ENCODE measurements at places on chromosomes 3 and 15.

DNA sequence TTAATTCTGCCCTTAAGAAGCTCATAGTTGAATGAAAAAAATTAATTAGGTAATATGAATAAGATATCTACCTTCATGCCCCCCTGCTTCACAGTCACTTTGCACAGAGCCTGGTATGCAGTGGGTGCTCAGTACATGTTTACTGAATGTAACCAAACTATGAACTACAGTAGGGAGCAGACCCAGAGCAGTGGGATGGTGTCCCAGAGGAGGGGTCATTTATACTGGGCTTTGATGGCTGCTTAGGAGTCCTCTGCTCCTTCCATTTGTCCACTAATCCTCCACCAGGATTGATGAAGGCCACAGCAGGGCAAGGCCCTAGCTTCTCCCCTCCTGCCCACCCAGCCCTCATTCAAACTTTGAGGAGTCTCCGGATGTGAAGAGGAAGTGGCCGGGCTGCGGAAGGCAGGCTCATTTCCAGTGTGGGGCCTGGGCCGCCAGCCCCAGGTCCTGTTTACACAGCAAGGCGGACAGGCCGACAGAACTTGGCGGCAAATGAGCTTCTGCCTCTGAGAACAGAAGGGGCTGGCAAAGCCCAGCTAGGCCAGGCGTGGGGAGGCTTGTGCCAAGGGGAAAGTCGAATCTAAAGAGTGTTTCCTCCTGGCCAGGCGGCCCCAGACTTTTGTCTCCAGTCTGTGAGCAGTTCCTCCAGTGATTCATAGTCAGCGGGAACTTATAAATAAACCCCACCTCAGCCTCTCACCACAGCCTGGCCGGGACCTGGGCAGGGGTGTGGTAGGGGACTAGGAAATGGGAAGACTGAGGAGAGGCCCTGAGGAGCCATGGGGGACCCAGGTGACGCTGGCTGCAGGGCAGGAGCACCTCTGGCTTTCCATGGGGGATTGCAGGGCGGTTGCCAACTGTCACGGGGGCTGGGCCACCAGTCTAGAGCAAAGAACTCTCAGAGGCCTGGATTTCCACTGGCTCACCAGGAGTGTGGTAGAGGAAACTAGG, 51.6 kb upstream of the LCTL start:
- DNase-seq, result no peak

- no peak for DNase-seq
Observed at GRCh38 chr15:101038327-101039003, 119.3 kb downstream of the LRRK1 start.

DNA sequence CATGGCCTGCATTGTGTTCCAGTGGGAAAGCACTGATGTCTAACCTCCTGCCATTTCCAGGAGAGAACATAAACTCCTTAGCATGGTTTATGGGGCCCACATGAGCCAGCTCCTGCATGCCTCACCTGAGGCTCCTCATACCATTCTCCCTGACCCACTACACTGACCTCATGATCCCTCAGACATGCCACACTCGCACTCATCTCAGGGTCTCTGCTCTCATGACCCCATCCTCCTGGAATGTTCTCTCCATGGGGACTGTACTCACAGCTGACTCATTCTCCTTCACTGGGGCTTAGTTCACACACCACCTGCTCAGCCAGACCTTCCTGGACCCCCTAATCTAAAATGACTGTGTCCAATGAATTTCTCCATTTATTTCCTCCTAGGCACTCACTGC, 4.0 kb upstream of the LMCD1 start:
- no peak for DNase-seq

DNA sequence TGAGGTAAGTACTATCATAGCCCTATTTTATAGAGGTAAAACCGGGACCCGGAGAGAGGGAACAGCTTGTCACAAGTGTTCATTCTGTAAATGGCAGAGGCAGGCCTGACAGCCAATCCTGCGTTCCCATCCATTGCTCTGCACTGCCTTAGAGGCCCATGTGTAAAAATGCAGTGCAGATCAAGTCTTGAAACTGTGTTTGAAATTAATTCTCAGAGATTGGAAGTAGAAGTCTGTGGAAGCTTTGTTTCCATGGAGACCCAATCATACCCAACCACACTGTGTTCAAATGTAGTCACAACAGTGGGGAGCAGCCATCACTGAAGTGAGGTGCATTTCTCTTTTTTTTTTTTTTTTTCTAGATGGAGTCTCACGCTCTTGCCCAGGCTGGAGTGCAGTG, 13.1 kb upstream of the DNASE1L3 start:
- DNase-seq, result no peak

GRCh38 chr3:195549931-195550519, 6.9 kb upstream of the PPP1R2 start:
- peak; percentile 65 for DNase-seq

GRCh38 chr3:196837819-196838420, 29.8 kb upstream of the SENP5 start:
- peak; percentile 57 for DNase-seq

GRCh38 chr3:33091746-33092145, 5.2 kb downstream of the GLB1 start:
- no peak for DNase-seq

GRCh38 chr15:76844096-76844495, 61.0 kb downstream of the SCAPER start:
- no peak for DNase-seq

GRCh38 chr15:40894681-40895448, 615 bp downstream of the VPS18 start:
- no peak for DNase-seq

GRCh38 chr3:45309876-45310275, 78.5 kb upstream of the LARS2 start:
- no peak for DNase-seq

GRCh38 chr15:49467746-49468480, 44.9 kb downstream of the FGF7 start:
- DNase-seq, result no peak

GRCh38 chr3:132871956-132872355, 149.7 kb upstream of the NPHP3 start:
- no peak for DNase-seq

GRCh38 chr3:142588703-142589102, 7.5 kb upstream of the PLS1 start:
- no peak for DNase-seq

GRCh38 chr3:21877214-21877754, 126.3 kb upstream of the ZNF385D start:
- DNase-seq, result no peak

DNA sequence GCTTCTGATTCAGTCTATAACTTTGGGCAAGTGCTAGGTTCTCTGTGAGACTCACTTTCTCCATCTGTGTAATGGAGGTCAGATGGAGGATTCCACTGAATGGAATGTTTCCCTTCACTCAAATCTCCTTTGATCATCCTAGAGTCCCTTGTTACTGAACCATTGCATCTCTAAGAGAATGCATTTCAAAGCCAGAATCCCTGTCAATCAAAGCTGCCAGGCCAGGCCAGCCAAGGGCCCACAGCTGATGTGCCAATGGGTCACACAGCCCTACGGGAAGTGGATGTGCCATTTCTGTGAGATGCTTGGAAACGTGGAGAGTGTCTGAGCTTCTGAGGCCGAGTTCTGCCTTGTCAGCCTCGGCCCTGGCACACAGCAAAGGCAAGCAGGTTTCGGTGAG, 32.4 kb downstream of the SCN5A start:
- DNase-seq, result no peak

DNA sequence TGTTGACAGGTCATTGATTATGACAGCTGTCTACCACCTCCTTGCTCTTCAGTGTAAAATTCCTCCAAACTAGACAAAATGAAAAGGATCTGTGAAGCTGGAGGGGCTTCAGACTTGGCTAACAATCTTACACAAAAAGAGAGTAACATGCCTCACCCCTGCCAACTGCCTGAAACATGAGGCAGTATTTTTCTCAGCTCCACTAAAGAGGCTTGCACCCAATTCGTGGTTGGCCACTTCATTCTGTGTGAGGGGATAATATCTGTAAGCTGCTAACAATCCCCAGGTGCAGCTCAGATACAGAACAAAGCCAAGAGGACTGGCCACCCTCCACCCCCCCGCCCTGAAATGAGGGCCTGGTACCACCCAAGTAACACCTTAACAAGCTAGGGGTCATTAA, 2.8 kb downstream of the MB21D2 start:
- DNase-seq, result no peak

DNA sequence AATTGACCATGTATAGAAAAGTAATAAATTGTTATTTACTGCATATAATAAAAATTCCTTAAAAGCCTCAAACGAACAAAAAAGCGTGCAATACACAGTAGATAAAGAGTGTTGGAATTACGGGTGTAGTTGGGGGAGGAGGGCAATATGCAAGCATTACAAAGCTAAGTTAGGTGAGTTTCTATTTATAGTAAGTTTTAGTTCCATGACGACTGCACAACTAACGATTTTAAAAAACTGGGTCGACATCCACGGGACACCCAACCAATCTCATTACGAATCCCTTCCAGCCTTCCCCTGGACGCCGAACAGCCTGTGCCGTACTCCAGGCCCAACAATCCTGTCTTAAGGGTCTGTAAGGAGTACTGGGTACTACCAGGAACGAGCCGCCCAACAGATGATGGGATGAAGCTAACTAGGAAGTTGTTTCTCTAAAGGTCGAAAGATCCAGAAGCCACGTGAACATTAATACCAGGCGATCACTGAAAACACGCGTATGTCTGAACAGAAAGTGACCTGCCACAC, 677 bp downstream of the POLQ start:
- DNase-seq, result no peak

- DNase-seq, result no peak
Observed at GRCh38 chr3:27281671-27282150, 87.5 kb downstream of the NEK10 start.

- no peak for DNase-seq
Observed at GRCh38 chr3:29143151-29143550, 137.7 kb upstream of the RBMS3 start.

GRCh38 chr3:69951616-69952015, 47.9 kb upstream of the SAMMSON start:
- DNase-seq, result no peak

GRCh38 chr15:29570948-29571791, 251.1 kb downstream of the TJP1 start:
- no peak for DNase-seq

DNA sequence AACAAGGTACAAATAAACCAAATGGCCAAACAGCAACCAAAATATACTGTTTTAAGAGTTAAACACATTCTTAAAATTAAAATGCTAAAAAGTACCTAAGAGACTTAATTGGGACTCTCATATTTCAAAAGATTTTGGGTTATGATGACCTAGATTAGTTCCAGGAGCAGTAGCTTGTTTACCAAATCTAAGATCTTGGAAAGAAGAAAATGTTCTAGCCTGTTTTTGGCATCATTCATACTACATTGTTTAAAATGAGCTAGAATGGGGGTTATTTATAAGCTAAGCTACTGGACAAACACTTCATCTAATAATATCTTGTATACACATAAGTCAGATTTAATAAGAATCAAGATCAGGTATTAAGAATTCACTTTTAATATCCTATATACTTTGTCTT, 22.8 kb downstream of the ATOSA start:
- DNase-seq, result no peak

DNA sequence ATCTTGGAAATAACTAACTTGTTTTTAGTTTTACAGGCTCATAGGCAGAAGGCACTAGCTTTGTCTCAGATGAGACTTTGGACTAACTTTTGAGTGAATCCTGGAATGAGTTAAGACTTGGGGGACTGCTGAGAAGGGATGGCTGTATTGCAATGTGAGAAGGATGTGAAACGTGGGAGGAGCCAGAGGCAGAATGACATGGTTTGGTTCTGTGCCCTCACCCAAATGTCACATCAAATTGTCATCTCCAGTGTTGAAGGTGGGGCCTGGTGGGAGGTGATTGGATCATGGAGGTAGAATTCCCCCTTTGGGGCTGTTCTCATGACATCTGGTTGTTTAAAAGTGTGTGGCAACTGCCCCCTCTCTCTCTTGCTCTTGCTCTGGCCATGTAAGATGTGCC, 28.8 kb upstream of the CCDC50 start:
- DNase-seq, result no peak

- DNase-seq, result no peak
Observed at GRCh38 chr3:148158210-148158609, 539.5 kb upstream of the AGTR1 start.

- DNase-seq, result no peak
Observed at GRCh38 chr3:66095295-66096001, 56.7 kb upstream of the MAGI1 start.

- DNase-seq, result no peak
Observed at GRCh38 chr15:49094923-49095322, 48.7 kb upstream of the SECISBP2L start.

DNA sequence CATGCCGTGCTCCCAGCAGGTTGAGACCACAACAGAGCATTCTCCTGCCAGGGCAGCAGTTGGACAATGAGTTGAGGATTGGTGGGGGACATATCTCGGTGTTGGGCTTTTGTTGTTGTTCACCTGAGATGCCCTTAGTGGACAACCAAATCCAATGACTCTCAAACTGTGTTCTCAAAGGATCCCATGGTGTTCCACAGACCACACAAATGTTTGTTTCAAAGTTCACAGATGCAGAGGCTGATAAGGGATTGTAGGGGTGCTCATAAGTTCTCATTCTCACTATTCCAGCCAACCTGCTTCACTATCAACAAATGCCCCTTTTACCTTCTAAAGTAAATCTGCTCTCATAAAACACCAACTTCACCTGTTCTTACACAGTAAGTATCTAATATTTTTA, 159.9 kb downstream of the OSBPL10 start:
- no peak for DNase-seq

DNA sequence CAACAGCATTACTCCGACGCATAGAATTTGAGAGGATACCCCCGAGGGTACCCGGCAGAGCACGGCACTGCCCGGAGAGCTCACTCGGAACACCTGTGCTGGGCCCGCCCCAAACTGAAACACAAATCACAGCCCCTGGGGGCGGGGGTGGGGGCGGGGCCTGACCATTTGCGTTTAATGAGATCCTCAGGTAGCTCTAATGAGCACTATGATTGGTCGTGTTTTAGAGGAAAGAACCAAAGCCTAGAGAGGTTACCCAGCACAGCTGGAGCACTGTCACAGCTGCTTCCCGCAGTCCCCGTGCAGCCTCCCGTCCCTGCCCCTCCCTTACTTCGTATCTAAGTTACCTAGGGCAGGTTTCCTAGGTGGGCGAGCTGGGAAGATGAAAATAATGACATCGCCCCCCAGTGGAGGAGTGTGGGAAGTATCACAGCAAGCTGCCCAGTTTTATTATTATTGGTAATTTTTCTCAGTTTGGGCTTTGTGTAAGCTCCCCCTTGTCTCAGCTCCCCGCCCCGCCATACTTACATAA, 187.1 kb downstream of the PDE8A start:
- DNase-seq, result peak; percentile 31

GRCh38 chr3:71269906-71270305, 313.6 kb downstream of the FOXP1 start:
- no peak for DNase-seq

Data from activated naive CD4-positive, alpha-beta T cell (primary cell).